ENCODE measurements at places on chromosomes 4 and X.

- DNase-seq = no peak
Measured at GRCh38 chrX:80984118-80984517, 174.4 kb upstream of the BRWD3 start.

GRCh38 chr4:61532336-61533000, 332.3 kb downstream of the ADGRL3 start:
- DNase-seq = no peak

GRCh38 chr4:27861381-27861787, 1000.7 kb downstream of the STIM2 start:
- DNase-seq = peak; percentile 73

DNA sequence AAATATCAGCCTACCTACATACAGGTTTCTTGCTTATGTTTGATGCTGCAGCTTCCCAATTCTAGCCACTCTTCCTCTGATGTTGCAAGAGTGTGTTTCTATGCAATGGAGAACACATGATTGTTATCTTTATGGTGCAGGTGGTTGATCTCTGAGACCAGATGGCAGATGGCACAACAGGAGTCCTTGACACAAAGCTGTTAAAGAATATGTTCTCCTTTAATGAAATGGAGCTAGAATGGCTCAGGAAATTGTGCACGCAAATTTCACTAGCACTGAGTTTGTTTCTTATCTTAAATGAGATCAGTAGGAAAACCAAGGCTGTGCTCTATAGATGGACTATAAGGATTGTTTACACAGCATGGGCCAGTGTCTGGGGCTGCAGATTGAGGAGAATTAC, 29.9 kb upstream of the TTC29 start:
- no peak for DNase-seq

GRCh38 chr4:26867914-26868684, 7.5 kb downstream of the STIM2 start:
- no peak for DNase-seq
